ENCODE measurements at places on chromosomes 12 and 14. TPM values are rescaled to one million over a fixed set of nuclear protein-coding genes. Genes with fewer than 3 reads are reported as not detected.
A peak's percentile ranks its signal among the peaks of the same experiment; 100 is the strongest.

The SYNE3 gene
- 8.4 TPM for total RNA-seq

The POTEM gene
- not detected for total RNA-seq

The ERP27 gene
- total RNA-seq, result 64.6 TPM

The ERBB3 gene
- 67.9 TPM for total RNA-seq

The CFAP54 gene
- 15.5 TPM for total RNA-seq

GRCh38 chr12:91126516-91126915 lies 15.2 kb upstream of the LUM start:
- no peak for DNase-seq

- peak; percentile 18 for DNase-seq
Observed at GRCh38 chr14:37546621-37547447, 48.2 kb downstream of the FOXA1 start.

DNA sequence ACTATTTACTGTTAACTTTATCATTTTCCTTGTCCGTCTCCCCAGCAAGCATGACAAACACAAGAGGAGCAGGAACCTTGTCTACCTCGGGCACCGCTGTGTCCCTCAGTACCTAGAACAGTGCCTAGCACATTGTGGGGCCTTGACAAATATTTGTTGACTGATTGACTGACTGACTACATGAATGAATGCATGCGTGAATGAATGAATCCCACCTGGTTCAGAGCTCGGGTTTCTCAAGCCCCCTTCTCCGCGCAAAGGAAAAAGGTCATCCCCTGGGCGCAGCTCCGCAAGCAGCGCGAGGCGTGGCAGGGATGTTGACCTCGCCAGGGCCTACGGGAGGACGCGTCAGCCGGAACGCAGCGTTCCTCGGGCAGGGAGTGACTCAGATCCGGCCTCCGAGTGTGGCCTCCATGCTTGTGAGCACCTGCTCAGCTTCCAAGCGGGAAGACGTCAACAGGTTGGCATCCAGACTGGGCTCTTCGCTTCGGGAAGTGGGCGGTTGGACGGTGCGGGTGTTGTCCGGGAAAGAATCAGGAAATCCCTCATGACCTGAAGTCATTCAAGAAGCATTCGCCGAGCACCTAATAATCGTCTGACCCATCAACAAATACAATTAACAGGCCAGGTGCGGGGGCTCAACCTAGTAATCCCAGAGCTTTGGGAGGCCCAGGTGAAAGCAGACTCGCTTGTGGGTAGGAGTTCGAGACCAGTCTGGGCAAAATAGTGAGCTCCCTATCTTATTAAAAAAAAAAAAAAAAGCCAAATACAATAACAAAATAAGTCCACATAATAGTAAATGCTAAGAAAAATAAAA lies 13.9 kb upstream of the UBC start:
- peak; percentile 82 for DNase-seq

GRCh38 chr14:72788972-72789728 lies 104.8 kb downstream of the DPF3 start:
- no peak for DNase-seq

GRCh38 chr12:13979772-13980378 lies 1.5 kb downstream of the GRIN2B start:
- no peak for DNase-seq

DNA sequence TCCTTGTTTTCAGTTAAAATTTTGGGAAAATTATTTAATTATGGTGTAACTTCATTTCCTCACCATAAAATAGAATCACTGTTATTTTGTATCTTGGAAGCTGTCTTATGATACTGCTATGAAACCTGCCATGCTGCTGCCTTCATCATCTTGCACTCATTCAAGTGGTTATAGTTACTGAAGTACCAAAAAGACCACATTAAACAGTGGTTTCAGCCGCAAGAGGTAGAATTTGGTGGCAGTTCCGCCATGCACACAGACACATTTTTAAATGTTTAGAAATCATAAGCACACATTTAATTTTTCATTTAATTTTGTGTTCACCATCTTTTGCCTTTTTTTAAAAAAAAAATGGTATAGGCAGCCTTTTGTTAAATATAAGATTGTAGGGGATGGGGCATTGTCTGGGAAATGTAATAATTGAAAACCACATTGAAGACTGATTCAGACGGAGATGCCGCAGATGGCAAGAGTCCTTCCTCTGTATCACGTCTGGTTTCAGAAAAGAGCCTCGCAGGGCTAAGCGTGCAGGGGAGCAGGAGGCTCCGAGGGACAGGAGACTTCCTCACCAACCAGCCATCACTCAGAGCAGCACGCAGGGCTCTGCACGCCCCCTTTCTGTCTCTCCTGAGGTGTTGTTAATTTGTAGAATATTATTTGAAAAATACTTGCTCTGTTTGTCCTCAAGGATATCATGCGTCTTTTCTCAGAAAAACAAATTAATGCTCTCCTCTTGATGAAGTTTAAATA lies 115.2 kb upstream of the PELI2 start:
- DNase-seq, result no peak

GRCh38 chr12:77442633-77443032 lies 377.3 kb upstream of the E2F7 start:
- DNase-seq, result no peak

DNA sequence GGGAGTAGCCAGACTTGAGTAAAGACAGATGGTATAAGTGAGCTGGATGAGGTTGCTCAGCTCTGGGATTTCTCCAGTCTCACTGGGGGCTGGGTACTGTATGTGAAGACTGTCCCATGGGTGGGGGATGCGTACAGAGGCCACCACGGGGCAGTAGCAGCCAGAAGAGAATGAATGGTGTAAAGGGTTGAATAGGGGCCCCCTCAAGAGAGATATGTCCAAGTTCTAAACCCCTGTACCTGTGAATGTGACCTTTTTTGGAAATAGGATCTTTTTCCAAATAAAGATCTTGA lies 21.8 kb upstream of the BCDIN3D start:
- no peak for DNase-seq

DNA sequence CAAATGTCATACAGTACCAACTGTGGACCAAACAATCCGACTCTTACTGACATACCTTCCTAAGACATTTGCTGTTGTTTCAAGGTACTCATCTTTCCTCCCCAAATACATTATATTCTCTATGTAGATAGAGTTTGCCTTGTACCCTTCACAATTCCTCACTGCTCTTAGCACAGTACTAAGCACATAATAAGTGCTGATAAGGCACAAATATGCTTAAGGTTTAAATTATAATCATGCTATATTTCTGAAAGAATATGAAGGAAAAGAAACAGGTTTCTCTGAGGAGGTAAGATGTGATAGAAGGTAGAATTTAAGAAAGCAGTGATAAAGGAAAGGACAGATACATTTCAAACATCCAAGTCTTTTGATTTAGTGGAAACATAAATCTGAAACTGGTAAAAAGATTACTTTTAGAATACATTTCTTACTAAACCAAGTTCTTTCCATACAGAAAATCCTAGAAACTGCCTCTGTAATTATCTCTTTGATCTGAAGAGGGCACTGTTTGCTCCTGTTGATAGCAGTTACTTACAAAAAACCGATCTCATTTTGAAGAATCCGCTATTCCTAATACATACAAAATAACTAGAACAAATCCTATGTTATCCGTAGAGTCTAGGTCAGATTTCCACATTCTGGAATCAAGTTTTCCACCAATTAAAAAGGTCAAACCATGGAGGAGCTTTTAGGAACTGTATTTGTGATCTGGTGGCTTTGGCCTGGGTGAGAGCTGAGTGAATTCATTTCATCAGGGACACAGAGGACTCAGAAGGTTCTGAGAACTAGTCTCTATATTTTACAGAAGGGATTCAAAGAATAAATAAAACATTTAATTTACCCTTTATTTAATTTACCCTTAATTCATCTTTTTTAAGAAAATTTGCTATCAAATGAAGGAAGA lies 311.9 kb downstream of the DAD1 start:
- DNase-seq, result no peak

GRCh38 chr14:51336734-51337133 lies 96.7 kb downstream of the TMX1 start:
- no peak for DNase-seq

DNA sequence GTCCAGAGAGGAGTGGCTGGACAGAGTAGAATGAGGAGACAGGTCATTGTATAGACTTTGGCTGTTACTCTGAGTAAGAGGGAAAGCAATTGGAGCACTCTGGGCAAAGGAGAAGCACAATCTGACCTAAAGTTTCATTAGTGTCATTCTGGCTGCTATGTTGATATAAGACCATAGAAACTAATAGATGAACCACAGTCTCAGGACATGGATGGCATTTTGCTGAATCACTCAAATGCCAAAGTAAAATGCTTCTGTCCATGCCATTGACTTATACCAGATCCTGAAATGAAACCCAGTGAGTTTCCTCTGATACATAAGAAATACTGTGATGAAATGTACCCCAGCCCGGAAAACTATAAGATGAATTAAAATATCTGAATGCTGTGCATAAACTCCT lies 65.8 kb upstream of the COCH start:
- no peak for DNase-seq

DNA sequence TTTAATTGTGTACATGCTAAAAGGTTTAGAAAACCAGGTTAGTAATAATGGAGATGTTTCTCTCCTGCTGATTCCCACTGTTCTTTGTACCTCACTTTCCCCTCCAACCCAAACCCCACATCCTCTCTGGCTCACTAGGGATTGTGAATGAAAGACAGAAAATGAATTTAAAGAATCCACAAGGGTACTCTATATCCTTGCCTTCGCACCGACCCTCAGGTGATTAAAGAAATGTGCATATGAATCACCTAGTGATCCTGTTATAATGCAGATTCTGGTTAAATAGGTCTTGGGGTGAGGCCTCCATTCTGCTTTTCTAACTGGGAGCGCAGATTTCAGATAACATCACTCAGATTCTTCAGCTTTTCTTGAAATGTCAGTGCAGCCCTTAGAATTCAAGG lies 84.3 kb upstream of the OTX2 start:
- no peak for DNase-seq

- no peak for DNase-seq
Observed at GRCh38 chr12:78914859-78915331, 50.3 kb downstream of the SYT1 start.

DNA sequence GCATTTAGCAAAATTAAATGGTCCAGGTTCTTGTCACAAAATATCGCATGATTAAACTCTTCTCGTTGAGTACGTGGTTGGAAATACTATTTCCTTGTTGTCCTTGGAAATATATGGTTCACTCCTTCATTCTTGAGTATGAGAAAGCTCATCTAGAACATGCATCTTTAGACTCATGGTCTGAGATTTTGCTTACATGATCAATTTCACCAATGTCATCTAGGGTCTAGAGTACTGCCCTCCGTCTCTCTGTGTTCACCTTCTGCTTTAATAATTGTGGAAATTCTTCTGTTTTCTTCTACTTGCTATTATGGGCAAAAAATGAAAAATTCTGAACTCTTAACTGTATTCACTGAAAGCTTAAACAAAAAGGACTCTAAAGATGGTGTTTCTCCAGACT lies 25.9 kb downstream of the MBIP start:
- DNase-seq, result no peak

All from lung (tissue), 17 donors.